ENCODE measurements at places on chromosomes 7 and 10. TPM values are rescaled to one million over a fixed set of nuclear protein-coding genes. Genes with fewer than 3 reads are reported as not detected.

The CTAGE15 gene
- 0.22 TPM for total RNA-seq

- DNase-seq = no peak
Observed at GRCh38 chr7:44176486-44176885, 12.8 kb downstream of the GCK start.

DNA sequence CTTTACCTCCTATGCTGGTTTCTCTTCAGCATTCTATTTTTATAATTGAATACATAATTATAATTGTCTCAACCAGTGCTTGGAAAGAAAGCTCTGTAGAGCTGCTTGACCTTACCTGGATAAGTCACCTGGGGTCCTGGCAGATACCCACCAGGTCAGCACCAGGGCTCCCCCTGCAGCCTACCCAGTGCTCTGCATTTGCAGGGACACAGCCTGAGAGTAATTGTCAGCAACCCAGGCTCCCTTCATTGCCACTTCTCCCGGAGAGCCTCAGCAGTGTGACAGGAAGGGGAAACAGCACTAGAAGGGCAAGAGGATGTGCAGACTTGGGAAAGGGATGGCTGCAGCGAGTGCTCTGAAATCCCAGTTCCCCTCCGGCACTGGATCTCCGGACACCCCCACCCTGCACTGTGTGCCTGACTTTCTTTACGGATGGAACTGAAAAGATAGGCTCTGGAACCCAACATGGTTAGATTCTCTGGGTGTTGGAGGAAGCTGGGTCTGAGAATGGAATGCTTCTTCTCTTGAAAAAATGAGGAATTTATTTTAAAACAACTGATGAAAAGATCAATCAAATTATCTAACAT, 11.4 kb upstream of the PAX4 start:
- no peak for DNase-seq

- no peak for DNase-seq
Observed at GRCh38 chr7:118642396-118642795, 417.9 kb downstream of the ANKRD7 start.

The FAM20C gene
- 0.18 TPM for total RNA-seq

The UNCX gene
- not detected for total RNA-seq

The DGKI gene
- 1.6 TPM for total RNA-seq

- peak; percentile 37 for DNase-seq
Observed at GRCh38 chr10:6014241-6014761, 37.0 kb upstream of the IL15RA start.

The FAM25C gene
- total RNA-seq = not detected

DNA sequence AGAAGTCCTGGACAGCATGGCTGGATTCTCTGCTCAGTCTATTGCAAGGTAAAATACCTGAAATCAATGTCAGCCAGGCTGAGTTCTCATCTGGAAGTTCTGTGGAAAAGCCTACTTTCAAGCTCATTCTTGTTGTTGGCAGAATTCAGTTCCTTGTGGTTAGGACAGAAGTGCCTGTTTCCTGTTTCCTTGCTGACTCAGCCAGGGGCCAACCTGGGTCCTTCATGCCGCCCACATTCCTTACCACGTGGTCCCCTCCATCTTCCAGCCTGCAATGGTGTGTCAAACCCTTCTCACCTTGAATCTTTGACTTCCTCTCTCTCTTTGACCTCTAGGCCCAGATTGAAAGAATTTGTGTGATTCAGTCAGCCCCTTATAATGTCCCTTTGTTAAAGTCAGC, 197.1 kb upstream of the STK17A start:
- no peak for DNase-seq

DNA sequence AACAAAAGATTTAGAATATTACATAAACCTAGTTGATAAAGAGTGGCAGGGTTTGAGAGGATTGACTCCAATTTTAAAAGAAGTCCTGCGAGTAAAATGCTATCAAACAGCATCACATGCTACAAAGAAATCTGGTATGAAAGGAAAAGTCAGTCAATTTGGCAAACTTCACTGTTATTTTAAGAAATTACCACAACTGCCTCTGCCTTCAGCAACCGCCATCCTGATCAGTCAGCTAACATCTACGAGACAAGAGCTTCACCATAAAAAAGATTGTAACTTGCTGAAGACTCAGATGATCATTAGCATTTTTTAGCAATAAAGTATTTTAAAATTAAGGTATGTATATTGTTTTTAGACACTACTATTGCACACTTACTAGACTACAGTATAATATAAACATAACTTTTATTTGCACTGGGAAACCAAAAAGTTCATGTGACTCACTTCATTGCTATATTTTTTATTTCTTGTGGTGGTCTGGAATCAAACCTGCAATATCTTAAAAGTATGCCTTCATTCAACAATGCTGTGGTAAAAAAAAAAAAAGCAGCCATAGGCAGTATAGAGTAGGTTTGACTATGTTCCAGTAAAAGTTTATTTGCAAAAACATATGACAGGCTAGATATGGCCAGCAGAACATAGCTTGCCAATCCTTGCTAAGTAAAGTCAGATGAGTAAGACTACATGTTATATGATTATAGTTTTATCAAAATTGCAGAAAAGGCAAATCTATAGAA, 74.4 kb downstream of the GLCCI1 start:
- no peak for DNase-seq

All from SJSA1 (cell line).